ENCODE measurements at places on chromosomes 5 and 9.

DNA sequence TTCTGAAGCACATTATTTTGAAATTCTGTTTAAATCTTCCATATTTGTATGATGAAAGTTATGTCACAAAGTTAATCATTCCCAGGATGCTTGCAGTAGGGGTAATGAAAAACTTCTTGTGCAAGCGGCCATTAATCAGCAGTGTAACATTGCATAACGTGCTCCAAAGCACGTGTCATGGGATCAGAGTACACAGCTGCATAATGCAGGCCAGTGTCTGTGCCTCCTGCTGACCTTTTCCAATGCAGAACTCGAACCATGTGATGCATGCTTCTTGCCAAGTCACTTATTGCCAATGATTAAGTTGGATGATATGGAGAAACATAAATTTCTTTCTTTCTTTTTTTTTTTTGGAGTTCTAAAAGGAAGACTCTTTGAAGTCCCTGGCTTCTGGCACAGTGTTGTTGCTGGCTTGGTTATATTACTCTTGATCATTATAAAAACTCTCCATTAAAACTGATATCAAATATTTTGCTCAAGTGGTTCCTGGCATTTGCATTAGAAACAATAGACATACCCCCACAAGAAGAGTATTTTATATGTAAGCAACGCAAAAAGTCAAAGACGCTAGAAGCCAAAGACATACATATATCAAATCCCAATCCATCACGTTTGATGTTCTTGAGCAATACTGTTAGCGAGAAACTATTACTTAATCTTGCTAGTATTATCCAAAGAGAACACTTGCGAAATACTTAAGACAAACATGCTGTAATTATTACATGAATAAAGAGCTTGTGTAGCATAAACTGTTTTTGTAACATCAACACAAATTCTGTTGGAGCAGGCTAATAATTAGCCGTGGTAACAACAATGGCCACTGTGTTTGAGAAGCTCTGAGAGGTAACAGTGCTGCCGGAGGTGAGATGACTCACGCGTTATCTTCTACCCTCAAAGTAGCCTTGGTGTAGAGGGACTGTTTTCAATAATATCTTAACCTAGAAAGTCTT lies 164.2 kb downstream of the AUH start:
- DNase-seq: no peak

- no peak for DNase-seq
Observed at GRCh38 chr9:112112519-112112918, 62.6 kb downstream of the SUSD1 start.

DNA sequence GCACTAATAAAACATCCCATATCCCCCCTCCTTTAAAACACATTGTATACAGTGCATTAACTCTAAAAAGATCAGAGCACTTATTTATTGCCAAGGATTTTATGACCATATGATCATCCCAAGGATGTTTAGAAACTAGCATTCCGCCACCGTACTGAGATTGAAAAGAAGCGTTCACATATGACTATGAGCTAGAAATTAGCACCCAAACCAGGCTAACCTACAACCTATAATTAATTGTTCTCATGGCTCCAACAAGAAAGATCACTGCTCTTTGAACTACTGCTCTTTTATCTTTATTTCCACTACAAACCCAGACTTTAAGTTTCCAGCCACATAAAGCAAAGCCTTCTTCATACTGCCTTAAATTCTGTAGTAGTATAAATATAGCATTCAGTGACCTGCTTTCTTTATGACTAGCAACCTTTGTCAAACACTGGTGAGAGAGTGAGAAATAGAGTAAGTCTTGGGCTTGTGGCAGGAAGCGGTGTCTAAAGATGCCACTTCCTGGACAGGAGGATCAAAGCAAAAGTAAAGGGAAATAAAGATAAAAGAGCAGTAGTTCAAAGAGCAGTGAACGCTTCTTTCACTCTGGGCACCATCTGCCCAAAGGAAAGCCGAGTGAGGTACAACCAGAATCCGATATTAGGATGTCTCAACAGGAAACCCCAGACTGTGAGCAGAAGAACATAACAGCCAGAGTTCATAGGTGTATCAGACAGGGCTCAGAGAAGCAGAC lies 151.1 kb upstream of the ERCC6L2 start:
- DNase-seq: peak; percentile 57

- no peak for DNase-seq
Observed at GRCh38 chr5:40355846-40356245, 323.9 kb upstream of the PTGER4 start.

GRCh38 chr5:114999176-114999575 lies 170.5 kb downstream of the TRIM36 start:
- no peak for DNase-seq

- DNase-seq: no peak
Observed at GRCh38 chr9:128912270-128912853, 8.4 kb upstream of the PHYHD1 start.

GRCh38 chr5:131634666-131634995 lies 398 bp downstream of the RAPGEF6 start:
- DNase-seq: no peak

DNA sequence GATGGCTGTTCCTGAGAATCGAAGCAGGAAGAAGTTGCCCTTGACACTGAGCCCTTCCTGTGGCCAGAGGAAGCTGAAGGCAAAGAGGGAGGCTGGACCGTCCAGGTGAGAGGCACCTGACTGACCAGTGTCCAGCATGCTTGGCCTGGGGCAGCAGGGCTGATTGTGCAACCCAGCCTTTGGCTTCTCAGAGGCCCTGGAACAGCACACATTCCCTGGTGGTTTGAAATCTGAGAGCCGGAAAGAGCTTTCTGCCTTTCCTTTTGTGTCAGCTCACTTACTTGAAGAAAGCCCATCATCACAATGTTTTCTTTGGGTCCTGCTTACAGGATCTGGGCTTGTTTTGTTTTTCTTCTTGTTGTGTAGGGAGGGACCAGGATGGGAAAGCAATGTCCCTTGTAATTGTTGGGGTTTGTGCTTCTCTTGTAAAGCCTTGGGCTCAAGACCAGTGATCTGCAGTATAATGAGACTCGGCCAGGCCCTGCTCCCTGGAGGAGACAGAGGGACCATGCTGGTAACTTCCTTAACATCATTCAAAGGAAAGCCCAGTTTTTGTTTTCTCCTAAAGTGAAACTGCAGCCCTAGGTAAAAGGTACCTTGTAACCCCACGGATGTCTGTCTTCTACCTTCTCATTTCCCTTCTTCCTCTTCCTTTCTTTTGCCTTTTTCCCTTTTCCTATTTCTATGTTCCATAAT lies 213.7 kb downstream of the NXNL2 start:
- DNase-seq: no peak

DNA sequence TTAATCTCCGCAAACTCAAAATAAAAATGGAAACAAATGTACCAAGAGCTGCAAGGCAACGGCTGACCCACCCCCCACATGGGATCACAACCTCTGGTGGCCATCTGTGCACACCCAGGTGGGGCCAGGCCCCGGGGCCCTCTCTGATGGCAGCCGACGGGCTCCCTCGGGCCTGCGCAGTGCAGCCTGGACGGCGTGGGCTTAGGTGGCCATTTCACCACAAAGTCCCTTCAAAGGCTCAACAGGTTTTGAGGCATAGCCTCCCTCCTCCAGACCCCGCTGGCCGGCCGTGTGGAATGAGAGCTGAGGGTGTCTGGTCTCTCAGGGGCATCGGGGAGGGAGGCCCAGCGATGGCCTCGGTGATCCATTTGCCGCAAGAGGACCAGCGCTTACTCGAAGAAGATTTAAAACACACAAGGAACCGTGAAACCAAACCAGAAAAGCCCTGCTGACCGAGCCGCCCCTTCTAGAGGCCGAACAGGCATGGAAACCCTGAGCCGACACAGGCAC lies 42.7 kb upstream of the CEP72 start:
- DNase-seq: no peak

GRCh38 chr5:8576178-8576577 lies 707.2 kb downstream of the MTRR start:
- DNase-seq: no peak

GRCh38 chr5:31270396-31270795 lies 76.9 kb downstream of the CDH6 start:
- no peak for DNase-seq

- DNase-seq: no peak
Observed at GRCh38 chr5:77642738-77643653, 4.5 kb upstream of the OTP start.
